Occipital lobe (tissue), 3 donors: ENCODE measurements at places on chromosomes 7 and 10. TPM values are rescaled to one million over a fixed set of nuclear protein-coding genes. Genes with fewer than 3 reads are reported as not detected.

DNA sequence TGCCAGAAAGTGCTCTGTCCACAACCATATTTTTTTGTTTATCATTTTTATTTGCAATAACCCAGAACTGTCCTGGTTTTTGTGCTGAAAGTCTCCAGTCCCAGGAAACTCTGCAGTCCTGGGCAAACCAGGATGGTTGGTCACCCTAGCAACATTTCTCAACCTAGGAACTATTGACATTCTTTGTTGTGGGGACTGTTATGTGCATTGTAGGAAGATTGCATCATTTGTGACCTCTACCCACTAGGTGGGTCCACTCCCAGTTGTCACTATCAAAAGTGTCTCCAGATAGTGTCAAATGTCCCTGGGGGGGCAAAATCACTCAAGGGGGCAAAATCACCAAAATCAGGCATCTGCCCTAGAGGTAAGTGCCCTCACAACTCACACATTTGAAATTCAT, 14.0 kb upstream of the SRI start:
- DNase-seq = no peak

The TUBB8 gene
- not detected for total RNA-seq

The SRRM3 gene
- 6.7 TPM for total RNA-seq

- peak; percentile 23 for DNase-seq
Observed at GRCh38 chr7:24715661-24716479, 41.4 kb downstream of the GSDME start.

GRCh38 chr10:10213237-10213636, 804.4 kb upstream of the CELF2 start:
- no peak for DNase-seq

GRCh38 chr10:83909001-83909400, 230.3 kb upstream of the GHITM start:
- DNase-seq = no peak

DNA sequence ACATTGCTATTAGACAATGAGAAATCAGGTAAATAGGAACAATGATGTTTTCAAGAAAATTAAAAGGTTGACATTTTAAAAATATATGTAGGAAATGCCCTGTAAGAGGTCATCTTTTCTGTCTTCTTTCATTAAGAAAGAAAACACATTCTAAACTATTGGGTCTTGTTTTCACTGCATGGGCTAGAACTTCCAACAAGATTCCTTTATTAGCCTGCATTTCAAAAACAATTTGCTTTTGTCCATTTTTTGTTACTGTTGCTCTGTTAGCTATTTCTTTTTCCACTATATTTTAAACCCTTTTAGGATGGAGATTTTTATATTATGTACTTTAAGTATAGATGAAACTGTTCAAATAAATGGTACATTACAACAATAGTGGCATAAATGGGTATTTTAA, 9.2 kb downstream of the REEP3 start:
- DNase-seq = no peak

The ZRANB1 gene
- 78.6 TPM for total RNA-seq

The GNAT3 gene
- total RNA-seq = not detected

DNA sequence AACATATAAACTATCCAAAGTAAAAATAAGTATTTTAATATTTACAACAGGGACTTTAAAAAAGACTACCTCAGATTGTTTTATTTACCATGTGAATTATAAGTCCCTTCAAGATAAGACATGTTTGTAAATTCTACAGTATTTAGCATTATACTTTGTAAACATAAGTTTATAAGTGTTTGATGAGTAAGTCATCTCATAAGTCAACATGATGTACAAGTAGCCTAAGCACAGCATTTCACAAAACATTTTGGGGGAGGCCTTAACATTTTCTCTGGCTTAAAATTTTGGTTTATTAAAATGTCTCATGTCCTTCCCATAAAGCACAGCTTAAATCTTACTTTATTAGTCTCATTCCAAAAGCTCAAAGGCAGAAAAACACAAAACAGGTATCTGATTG, 15.4 kb downstream of the EPC1 start:
- DNase-seq = no peak

DNA sequence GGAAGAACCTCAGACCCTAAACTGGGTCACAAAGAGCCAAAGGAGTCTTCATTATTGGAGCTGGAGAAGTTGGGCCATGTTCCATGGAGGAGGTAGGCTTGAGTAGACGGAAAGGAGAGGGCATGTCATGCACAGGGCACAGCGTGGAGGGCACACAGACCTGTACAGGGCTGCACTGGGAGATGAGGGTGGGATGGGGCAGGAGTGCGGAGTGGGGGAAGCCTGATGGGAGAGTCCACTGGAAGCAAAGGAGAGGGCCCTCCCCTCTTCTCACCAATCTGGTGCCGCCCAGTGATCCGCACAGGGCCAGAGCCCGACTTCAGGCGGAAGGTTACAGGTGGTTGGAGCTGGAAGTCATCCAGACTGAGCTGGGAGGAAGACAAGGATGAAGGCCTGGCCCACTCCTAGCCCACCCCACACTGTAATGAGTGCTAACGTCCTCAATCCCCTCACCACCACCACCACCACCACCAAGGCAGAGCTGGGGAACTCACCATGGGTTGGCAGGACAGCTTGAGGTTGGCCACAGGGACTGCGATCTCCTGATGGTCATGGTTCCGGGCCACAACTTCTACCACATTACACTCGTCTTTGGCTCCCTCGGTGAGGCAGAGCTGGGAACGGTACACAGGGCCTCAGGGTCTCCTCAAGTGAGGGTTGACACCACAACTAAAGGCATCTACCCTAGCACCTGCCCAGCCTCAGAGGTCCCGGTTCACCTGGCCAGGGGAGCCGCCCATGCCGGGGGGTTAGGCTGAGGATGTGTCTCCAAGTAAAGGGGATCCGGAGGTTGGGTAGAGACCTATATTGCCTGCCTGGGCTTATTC, 1.0 kb downstream of the NPM3 start:
- DNase-seq = no peak
